Activated naive CD8-positive, alpha-beta T cell treated with anti-CD3 and anti-CD28 coated beads, Interleukin-2, amount 50 U/mL, for 24 hours (primary cell): ENCODE measurements at places on chromosomes 1 and 21.

- DNase-seq, result no peak
Measured at GRCh38 chr1:170978371-170978910, 43.1 kb downstream of the MROH9 start.

GRCh38 chr1:151833172-151833900, 1.7 kb upstream of the RORC start:
- no peak for DNase-seq

DNA sequence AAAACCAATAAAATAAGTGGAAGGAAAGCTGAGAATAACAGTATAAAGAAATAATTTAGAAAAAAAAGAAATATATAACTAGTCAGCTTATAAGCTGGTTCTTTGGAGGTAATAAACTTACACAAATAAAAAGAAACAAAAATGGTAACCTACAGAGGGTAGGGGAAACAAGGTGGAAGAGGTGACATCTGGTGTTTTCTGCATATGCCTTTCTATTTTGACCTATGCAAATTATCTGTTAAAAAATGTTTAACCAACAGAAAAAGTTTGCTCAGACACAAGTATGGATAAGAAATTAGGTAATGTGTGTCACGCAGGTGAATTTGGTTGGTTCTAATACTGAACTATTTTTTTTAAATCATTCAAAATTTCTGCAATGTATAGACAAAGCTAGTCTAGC, 53.6 kb upstream of the DMRTA2 start:
- no peak for DNase-seq

GRCh38 chr1:78651241-78651640, 1.6 kb downstream of the IFI44 start:
- no peak for DNase-seq

DNA sequence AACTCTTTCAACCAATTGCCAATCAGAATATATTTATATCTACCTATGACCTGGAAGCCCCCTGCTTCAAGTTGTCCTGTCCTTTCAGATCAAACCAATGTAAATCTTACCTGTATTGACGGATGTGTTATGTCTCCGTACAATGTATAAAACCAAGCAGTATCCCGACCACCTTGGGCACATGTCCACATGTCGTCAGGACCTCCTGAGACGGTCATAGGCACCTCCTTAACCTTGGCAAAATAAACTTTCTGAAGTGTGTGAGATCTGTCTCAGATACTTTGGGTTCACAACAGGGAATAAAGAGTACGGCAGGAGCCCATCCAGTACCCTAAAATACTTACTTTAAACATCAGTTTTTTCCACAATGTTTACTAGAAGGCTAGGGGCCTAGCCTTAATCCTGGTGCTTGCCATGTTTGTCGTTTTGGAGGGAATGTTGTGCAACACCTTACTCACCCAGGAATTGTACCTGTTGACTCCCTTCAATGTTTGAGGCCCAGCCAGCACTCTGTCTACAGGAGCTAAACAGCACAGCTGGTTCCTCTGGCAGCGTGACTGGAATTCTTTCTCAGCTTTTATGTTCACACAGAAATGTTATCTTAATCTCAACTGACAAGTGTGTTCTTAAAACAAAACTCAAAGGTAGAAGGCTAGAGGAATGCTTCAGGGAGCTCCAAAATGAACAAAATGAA, 90.8 kb upstream of the USP25 start:
- DNase-seq, result no peak

DNA sequence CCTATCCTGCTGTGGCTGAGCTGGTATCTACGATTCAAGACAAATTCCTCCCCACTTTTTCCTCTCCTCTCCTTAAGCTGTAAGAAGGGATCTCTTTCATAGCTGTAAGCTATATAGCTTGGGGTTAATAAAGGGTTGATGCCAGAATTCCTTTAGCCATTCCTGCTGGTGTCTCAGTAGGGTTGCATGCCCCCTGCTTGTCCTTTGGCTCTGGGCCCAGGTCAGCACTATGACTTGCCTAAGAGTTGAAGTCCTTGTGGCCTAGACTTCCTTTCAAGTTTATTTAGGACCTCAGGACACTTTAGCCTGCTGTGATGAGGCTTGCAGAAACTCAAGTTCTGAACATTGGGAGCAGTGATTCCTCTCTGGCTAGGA, 270.0 kb downstream of the AMY1C start:
- DNase-seq, result no peak

- DNase-seq, result no peak
Measured at GRCh38 chr1:28173151-28173979, 3.1 kb downstream of the PTAFR start.

DNA sequence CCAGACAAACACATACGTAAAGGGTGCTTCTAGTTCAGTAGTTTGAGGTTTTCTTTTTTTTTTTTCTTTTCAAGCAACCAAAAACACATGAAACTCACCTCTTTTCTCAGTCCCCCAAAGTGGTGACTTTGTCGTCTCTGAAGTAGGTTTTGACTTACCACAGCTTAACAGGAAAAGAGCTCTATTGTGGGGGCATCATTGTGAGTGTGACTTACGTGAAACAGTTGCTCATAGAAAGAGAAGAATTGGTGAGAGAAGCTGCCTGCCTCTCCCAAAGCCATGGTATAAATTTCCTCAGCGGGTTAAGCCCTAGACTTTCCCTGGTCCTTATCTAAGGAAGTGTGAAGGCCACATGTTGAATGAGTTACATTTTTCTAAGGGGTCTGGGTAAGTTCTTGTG, 11.9 kb downstream of the FASLG start:
- no peak for DNase-seq

DNA sequence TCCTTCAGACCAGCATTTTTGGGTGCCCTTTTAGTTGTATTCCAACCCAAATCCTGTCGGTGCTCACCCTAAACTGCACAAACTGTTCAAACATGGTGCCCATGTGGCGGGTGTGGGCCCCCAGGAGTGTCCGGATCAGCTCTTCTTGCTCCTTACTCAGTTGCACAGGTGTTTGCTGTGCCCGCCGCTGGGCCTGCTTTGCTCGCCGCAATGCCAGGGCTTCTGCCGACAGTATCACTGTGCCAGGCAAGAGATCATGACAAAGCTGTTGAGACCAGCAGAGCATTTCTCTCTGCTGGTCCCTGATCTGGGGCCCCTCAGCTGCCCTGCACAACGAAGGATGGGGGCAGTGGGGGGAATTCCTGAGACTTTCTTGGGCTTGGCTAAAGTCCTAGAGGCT, 4.9 kb downstream of the NR1I3 start:
- DNase-seq, result no peak

DNA sequence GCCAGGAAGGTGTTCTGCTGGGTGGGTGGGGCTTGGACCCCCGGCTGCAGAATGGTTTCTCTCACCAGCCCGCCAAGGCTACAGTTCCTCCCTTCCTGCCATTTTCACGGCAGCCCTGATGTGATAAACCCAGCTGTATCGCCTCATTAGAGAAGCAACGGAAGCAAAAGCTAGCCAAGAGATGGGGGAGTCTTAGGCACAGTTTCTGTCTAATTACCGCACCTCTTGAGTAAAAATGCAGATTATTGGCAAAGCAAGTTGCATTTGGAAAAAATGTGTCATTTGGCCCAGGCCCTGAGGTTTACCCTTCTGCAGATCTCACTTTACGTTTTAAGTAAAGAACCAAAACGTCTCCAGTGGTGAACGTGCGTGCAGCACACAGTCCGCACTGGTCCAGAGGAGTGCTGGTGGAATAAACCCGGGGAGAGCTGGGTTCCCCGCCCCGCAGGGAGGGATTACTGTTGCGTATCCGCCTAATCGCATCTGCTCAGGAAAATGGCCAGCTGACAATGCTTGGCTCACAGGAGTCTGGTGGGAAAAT, 109.9 kb downstream of the GALNT2 start:
- DNase-seq, result no peak

DNA sequence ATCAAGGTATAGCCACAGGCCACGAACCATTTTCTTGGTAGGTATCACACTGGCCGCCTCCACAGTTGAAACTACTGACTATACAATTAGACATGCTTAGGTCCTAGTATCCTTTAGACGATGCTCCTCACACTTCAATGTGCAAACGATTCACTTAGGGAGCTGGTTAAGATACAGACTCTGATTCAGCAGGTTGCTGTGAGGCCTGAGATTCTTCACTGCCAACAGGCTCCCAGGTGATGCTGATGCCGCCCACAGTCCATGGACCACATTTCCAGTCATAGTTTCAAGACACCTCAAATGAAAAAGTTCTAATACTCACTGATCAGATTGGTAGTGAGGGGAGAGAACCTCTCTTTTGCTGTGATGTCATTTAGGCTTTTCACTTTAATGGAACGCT, 6.8 kb downstream of the ATP5PO start:
- DNase-seq, result no peak

DNA sequence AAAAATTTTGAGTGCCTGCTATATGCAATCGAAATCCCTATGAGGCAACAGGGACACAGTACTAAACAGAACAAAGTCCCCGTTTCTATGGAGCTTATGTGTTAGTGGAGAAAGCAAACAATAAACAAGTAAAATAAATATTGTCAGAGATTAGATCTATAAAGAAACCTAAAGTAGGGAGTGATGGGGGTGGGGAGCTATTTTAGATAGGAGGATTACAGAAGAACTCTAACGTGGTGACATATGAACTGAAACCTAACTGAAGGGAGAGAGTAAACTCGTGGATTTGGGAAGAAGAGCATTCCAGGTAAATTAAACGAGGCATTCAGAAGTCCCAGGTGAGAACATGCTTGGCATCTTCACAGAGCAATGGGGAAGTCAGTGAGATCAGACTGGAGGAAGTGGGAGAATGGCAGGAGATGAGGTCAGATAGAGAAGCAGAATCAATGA, 154.5 kb downstream of the DENND1B start:
- DNase-seq, result no peak

GRCh38 chr1:43367026-43367903, 546 bp downstream of the ELOVL1 start:
- peak; percentile 37 for DNase-seq

DNA sequence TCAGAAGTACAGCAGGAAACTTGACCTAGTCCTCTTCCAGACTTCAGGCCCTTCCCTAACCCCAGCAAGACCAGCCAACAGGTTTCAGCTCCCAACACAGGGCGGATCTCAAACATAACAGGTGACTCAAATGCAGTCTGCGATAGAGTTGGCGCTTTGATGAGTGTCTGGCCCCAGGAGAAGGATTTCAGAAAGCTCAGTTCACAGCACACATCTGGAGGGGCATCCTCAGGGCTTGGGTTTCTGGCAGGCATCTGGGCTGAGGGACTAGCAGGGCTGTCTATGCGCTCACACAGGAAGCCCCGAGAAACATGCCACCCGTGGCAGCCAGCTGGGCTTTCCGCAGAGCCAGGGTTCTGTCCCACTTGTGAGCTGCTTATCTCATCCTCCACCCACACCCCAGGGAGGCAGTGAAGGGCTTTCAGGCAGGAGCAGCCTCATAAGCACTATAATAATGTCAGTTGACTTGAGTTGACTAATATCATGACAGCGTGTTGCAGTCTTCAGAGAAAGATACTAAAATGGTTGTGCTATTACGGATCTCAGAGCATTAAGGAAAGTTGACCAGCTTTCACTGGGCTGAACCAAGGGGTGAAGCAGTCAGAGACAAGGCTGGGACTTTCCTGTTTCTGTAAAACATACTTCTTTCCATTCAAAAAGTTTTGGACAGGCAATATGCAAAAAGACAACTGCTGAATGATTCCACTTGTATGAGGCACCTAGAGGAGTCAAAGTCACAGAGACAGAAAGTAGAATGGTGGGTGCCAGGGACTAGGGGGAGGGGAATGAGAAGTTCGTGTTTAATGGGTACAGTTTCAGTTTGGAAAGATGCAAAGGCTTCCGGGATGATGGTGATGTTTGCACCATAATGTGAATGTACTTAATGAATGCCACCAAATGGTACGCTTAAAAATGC, 233.0 kb upstream of the IRF2BP2 start:
- peak; percentile 84 for DNase-seq

- DNase-seq, result no peak
Measured at GRCh38 chr1:161018631-161018930, 2.4 kb downstream of the F11R start.

- no peak for DNase-seq
Measured at GRCh38 chr21:43367296-43367695, 59.6 kb downstream of the SIK1 start.

GRCh38 chr1:43466403-43466802, 12.7 kb upstream of the HYI start:
- no peak for DNase-seq

- DNase-seq, result no peak
Measured at GRCh38 chr1:103900005-103900404, 150.3 kb downstream of the AMY1C start.

DNA sequence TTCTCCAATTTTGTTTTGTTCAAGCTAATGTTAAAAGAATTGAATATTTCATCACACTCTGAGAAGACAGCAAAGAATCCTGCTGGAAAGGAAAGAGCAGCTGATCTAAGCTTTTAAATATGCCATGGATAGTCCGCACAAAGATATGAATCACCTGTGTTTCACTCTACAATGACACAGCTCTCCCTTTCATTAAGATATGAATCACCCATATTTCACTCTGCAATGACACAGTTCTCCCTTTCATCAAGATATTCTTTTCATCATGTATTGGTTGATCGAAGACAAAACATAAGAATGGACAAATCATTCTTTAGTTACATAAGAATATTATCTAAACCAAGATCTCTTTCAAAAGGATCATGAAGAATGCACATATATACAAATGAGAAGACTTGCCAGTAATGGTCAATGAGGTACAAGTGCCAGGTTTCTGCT, 367.3 kb downstream of the SMYD3 start:
- DNase-seq, result no peak

DNA sequence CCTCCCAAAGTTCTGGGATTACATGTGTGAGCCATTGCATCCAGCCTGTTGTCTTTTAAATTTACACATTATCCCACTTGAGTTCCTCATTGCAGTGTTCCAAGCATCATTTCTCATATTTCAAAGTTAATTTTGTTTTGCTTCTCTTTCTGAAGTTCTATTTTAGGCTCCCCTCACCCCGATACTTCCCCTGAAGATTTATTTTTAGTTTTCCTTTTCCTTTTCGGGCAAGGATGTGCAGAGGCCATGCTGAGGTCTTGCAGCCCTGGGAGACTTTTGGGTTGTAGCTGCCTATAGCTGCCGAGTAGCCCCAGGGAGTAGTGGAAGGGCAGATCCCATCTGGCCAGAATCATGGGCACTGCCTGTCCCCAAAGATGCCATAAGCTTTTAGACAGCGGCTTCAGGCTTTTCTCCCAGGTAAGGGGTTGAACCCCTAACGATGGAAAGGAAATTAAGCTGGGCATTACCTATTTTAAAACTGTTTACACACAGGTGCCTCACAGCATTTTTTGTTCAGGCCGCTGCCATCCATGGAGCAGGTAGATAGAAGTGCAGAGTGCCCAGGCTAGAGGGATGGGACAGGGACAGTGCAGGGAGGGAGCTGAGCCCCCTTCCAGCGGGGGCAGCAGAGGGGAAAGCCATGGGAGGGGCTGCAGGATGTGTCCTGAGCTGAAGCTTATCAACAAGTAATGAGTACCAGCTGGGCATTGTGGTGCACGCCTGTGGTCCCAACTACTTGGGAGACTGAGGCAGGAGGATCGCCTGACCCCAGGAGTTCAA, 15.9 kb downstream of the PSEN2 start:
- DNase-seq, result no peak

GRCh38 chr1:53893999-53894636, at the start of gene DIO1:
Gene DIO1, plus strand, starts transcription at chr1:53894187. Its CDS starts 24 bp downstream, at chr1:53894211.
- DNase-seq, result peak; percentile 34
